ENCODE measurements at places on chromosomes 5 and 9.

GRCh38 chr5:6732634-6733410, 19.6 kb downstream of the TENT4A start:
- DNase-seq, result peak; percentile 68

DNA sequence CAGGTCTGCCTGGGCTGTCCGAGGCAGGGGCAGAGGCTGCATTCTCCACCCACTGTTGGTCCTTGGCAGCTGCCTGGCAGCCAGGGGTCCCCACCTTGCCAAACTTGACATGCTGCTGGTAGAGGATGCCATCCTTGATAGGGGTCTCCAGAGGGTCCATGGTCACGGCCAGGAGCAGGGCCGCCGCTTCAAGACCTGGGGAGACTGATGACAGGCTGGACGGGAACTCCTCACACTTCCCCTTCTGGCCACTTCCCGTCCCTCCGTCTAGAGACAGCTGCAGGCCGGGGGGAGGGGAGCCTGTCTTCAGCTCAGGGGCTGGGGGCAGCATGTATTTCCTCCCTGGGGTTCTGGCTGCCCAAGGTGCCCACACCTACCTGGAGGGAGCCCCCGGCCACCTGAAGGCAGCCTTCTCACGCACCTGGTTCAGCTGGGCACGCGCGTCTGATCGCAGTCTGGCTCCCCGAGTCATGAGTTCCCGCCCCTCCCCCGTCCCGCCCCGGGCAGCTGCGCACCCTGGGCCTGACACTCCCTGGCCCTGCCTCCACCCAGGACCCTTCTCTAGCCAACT, at the start of gene DOK3:
TSS of gene DOK3 (minus strand) at position 446 of the 571 bp plus-strand sequence. CDS start at position 160, 286 bp downstream.
- DNase-seq, result no peak

- DNase-seq, result no peak
Observed at GRCh38 chr5:27275345-27275744, 237.0 kb upstream of the CDH9 start.

- DNase-seq, result no peak
Observed at GRCh38 chr9:95754533-95755420, 120.7 kb upstream of the ERCC6L2 start.

- DNase-seq, result peak; percentile 91
Observed at GRCh38 chr9:70609542-70610286, 195.3 kb upstream of the KLF9 start.

DNA sequence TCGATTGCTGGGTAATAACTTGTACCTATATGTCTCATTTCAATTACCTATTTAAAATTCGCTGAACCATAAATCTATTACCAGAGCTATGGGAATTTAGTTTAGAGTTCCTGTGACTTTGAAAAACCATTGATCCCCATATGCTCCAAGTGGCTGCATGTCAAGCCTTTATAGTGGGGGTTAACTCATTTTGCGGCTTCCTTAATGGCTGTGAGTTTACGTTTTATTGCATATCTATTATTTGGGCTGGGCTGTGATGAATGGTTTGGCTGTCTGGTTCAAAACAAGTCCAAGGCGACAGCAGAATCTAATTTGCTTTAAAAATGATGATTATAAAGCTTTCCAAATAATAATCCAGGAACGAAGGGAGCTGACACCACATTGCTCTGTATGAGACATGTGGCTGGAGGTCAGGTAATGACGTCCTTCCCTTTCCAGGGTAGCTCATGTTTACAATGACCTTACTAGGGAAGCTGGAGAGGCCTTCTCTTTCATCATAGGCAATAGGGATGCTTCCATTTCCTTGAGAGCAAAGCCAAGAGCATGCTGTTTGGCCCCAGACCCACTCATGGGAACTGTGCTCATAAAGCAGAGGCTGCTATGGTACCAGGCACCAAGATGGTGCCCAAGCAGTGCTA, 258.3 kb downstream of the HSPA4 start:
- DNase-seq, result no peak

DNA sequence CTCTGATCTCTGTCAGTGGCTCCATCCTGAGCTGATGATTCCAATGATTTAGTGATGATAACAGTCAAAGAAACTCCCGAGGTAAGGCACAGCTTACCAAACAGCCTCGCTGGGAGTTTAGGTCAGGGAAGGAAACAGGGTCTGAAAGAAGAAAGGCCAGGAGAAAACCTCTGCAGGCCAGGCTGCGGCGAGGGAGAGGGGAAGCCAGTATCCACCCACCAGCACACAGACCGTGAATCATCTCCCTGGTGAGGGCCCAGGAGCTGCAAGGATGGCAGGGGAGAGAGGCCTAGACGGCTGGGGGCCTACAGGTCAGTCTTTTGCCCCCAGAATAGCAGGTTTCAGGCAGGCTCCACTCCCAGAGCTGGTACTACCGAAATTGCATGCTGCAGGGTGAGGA, 590.5 kb downstream of the CCDC171 start:
- no peak for DNase-seq

DNA sequence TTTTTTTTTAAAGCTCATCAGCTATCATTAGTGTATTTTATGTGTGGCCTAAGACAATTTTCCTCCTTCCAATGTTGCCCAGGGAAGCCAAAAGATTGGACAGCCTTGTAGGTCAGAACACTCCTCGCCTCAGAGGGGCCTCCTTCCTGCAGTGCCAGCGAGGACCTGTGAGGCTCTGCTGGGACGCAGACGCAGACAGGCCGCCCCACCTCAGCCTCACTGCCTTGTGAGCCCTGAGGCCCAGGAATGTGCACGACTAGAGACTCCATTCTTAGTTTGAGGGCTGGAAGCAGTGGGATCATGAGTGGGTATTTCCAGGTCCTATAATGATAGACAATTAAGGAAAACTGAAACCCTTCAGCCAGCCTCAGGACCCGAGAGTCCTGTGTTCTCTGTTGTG, 85.4 kb downstream of the PJA2 start:
- DNase-seq, result no peak

DNA sequence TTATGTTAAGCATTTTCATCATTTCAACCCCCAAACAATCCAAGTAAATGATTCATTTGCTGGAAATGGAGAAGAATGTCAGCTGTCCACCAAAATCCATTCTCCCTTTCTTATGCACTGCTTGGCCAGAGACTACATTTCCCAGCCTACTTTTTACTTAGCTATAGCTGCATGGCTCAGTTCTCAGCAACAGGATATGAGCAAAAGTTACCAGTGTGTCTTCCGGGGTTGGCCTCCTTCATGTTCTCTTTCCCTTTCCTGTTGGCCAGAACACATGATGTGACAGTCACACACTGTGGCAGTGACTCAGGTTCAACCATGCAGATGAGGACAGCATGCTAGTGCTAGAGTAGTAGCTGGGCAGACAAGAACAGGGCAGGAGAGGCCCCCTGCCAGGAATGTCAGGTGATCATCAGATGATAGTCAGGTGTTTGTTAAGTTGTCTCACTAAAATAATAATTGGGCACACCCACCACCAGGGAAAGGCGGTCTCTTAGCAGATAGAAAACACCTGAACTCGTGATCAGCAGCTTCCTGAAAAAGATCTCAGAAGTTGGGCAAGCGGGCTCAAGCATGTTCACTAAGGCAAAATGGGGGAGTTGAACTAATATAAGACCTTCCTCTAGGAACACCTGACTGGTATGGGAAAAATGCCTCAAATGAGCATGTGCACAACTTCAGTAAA, 12.2 kb downstream of the GPR150 start:
- peak; percentile 63 for DNase-seq

DNA sequence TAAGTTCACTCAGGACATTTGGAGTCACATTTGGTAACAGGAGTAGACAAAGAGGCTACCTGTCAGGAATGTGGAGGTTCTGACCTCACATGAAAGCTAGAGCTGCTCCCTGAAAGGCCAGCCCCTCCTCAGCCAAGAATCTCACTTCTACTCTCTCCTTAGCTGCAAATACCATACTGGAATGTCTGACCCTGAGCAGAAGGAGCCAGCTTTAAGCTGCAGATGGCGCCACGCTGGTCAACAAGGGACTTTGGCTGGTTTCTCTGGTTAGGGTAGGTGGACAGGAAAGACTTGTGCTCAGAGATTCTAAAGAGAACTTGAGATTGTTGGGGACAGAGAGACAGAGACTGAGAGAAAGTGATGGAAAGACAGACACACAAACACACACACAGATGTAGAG, 21.9 kb downstream of the ASTN2 start:
- DNase-seq, result no peak

DNA sequence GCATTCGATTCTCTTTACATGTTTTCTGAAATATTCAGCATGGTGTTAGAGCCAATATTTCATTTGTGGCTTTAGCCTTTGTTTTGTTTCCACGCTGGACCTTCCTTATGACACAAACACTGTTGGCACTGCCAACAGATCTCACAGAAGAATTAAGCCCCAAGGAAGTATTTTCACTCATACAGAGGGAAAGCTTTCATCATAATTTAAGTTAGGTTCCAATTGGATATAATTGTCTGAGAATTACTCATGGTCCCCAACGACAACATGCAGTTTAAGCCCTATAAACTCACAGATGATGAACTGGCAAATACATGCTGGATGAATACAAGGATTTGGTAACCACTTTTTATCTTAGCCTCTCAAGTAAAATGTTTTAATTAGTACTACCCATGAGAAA, 259.5 kb downstream of the EBF1 start:
- peak; percentile 23 for DNase-seq

GRCh38 chr9:93813221-93814076, 141.7 kb downstream of the BARX1 start:
- no peak for DNase-seq

GRCh38 chr5:140631831-140632365, 1.1 kb downstream of the CD14 start:
- DNase-seq, result no peak

GRCh38 chr5:69335341-69335935, 2.8 kb upstream of the CCDC125 start:
- DNase-seq, result no peak

DNA sequence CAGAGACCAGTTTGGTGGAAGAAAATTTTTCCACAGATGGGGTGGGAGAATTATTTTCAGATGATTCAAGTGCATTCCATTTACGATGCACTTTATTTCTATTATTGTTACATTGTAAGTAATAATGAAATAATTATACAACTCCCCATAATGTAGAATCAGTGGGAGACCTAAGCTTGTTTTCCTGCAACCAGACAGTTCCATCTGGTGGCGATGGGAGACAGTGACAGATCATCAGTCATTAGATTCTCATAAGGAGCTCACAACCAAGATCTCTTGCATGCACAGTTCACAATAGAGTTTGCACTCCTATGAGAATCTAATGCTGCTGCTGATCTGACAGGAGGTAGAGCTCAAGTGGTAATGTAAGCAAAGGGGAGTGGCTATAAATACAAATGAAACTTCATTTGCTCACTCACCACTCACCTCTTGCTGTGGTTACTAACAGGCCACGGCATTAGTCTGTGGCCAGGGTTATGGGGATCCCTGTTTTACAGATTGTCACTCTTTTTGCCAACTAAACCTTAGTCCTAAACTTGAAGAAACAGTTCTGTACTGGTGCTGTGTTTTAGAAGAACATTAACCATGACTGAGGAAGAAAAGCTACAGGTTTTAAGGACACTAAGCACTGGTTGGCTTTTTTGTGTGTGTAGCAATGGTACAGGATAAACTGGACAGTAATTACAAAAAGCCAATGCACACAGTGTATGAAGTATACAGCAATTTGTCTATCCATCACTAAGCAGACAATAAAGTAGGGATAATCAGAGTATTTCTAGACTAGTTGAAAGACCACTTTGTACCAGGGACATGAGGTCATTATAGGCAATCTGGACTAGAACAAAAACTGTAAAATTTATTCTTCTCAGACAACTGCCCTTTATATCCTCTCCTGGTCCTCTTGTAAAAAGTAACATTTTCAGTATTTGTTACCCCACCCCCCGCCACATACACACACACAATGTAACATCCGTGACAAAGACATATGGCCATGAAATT, 9.9 kb downstream of the TMEM232 start:
- peak; percentile 18 for DNase-seq

DNA sequence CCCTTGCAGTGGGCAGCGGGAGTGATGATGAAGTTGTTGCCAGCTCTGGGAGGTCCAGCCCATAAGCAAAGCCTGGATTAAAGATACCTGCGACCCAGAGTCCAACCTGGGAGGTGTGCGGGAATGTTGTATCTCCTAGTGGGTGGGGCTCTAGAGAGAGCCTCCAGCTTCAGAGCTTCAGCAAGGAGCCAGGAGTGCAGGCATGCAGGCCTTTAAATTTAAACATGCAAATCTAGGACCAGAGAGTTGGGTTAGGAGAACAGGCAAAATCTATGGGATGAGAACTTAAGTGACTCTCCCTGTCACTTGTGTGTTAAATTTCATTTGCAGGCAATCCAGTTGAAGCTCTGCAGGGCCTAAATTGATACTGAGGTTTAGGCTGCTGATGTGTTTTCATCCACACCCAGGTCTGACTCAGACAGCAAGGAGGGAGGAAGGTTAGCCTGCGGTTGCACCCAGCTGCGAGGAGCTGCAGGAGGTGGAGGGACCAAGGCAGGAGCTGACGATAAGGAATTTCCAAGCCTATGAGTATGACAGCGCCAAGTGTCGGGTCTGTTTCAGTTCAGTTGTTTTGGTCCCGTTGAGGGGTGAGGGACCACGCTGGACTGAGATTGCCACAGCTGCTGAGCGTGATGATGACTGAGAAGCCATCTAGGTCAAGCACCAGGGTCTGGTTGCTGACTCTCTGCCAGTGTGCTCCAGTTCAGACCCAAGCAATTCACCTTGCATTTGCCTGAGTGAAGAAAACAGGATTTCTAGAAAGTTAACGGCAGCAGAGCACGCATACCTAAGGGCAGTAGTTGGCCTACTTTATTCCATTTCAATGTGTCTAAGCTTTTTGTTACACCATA, 243.0 kb downstream of the ICE1 start:
- DNase-seq, result no peak

GRCh38 chr9:109442716-109443115, 55.4 kb downstream of the PTPN3 start:
- DNase-seq, result no peak

- peak; percentile 71 for DNase-seq
Observed at GRCh38 chr5:31663519-31663918, 24.6 kb downstream of the PDZD2 start.

DNA sequence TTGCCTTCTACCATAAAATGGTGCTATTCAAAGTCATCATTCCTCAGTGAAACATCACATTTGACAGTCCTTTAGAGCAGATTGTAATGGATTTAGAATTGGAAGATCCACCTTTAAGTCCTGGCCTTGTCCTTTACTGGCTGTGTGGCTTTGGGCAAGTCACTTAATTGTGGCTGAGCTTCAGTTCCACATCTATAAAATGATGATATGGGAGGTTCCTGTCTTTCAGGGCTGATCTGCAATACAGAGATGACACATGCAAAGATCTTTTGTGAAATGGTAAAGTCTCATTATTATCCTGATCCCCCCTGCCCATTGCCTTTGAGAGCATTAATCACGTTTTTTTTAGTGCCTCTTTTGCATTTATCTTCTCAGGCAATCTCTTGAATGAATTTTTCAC, 58.2 kb downstream of the ZFAND5 start:
- no peak for DNase-seq

DNA sequence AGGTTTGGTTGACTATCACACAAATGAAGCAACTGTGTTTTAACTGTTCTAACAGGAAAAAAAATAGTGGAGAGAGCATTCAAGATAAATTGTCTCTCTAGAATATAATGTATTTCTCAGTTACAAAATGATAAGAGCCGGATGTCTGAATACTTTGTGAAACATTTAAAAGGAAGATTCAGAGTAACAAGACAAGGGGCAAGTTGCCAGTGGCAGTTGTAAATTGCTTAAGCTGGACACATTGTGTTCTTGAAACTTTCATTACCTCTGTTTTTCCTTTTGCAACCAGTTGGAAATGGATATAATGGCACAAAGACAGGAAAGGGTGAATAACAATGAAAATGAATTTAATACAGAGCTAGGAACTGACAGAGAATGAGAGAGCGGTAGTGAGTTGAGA, 15.2 kb upstream of the TBCA start:
- DNase-seq, result no peak

- DNase-seq, result peak; percentile 28
Observed at GRCh38 chr9:83537331-83538171, 650 bp downstream of the FRMD3 start.

Data from fibroblast of skin of abdomen (primary cell).